CD8-positive, alpha-beta T cell (primary cell): ENCODE measurements at places on chromosomes 7 and 10.
A peak's percentile ranks its signal among the peaks of the same experiment; 100 is the strongest.

DNA sequence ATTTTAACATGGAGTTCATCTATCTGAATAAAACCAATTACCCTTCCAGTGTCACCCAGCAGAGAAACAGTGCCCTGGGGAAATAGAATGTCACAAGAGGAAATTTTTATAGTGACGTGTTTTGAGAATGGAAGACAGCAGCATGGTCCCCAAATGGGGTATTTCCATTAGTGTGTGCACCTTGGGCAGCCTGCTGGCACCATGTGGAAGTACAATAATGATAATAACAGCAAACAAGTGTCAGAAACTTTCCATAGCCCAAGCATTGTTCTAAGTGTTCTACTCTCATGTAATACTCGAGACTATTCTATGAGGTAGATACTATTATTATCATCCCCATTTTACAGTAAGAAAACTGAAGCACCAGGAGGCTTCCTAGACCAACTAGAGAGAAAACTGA is 2.2 kb upstream of the PDE1C start:
- no peak for DNase-seq

- no peak for DNase-seq
Measured at GRCh38 chr7:82018226-82018625, 248.4 kb upstream of the HGF start.

DNA sequence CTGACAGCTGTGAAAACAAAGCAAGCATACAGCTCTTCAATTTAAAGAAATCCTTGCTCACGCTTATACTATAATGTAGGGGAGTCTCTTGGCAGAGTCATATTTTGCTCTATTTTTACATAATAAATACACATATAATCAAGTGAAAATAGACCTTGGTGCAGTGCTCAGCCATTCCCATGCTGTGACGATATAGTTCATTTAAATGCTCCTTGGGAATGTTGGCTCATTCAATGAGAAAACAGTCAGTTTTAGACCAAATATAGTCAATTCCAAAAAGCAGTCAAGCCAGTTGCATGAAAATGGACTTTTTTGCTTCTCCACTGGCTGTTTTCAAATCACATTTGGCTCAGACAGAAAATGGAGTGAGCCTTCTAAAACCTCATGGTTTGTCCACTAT is 587.4 kb downstream of the SUGCT start:
- no peak for DNase-seq

DNA sequence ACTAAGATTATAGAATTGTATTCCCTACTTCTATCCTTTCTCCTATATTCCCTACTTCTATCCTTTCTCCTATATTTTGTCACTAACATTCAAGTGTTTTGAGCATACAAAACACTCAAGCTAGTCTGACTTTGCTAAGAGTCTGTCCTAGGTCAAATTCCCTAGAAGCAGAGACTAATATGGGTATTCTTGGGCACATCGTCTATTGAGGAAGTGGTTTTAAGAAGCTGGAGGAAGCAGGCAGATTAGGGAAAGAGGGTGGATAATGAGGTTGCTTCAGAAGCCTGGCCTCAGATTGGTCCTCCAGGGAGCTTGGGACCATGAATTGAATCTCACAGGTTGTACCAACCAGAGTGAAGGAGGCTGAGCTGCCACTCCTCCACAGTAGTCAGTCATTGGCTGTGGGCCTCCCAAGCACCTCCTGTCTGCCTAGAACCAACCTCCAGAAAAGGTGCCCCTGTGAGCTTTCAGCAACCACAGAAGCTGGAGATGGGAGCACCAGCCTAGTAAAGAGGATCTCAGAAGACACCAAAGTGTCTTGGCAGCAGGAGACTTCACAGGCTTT is 295.9 kb upstream of the PHF14 start:
- no peak for DNase-seq

- no peak for DNase-seq
Measured at GRCh38 chr10:28837613-28838390, 160.5 kb downstream of the BAMBI start.

- no peak for DNase-seq
Measured at GRCh38 chr10:95877881-95878280, 29.9 kb upstream of the CC2D2B start.

GRCh38 chr10:3625959-3626751 is 158.9 kb downstream of the KLF6 start:
- DNase-seq = no peak

DNA sequence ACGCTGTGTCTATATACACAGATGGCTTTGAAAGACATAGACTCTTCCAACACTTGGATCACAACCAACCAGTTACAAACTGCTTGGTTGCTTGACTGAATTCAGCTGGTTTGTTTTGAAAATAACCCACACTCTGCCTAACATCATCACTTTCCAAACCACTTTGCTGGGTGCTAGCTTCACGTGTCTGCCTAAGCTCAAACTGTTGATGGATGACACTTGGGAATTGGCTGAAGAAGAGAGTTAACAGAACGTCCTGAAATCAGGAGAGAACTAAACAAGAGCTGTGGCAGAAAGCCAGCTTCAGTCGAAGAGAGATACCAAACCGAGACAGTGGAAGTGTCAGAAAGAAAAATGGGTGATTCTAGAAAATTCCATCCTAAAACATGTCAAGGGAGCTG is 420.8 kb upstream of the AUTS2 start:
- no peak for DNase-seq

DNA sequence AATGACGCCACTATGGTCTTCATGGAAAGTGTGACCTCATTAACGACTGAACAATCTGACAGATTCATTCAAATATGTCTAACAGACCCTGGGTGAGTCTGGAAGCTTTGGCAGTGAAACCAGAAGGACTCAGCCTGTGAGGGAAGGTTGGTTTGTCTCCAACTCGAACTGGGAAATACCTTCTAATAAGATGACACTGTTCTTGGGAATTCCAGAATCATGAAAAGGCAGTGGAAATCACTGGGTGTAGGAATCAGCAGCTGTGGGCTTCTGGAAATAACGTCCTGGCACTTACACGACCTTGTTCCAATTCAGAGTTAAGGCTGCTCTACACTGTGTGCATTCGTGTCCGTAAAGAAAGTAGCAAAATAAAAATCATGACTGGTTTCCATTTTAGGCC is 75.1 kb downstream of the DGKI start:
- no peak for DNase-seq

GRCh38 chr7:68250143-68250542 is 1253.5 kb downstream of the TYW1 start:
- DNase-seq = no peak

DNA sequence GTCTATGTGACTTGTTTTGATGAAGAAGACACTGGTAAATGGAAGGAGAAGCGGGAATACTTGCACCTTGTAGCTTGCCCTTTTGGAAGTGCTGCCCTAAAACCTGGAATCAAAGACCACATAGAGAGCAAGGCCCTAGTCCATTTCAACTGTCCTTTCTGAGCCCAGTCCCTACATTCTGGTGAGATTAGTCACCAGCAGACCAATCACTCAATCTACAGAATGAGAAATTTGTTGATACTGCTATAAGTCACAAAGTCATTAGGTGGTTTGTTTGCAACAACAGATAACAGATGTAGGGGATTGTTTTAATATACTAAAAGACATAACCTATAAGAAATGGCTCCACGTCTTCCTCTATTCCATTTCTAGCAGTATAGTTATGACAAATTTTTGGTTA is 33.6 kb downstream of the WASL start:
- DNase-seq = no peak

DNA sequence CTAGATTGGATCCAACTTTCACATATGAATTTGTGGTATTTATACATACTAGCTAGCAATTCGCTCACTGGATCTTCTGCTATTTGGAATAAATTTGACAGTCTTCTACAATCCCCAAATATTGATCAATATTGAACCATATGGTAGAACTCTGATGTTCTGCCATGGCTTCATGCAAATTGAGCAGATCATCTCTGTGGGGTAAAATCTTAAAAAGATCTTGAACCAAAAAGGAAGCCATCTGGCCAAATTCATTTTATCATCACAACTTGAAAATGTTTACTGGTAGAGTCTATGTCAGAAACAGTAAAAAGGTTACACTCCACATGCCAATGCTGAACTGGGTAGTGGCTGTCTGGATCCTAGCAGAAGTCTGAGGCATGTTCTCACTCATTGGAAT is 80.0 kb downstream of the LHFPL3 start:
- no peak for DNase-seq

DNA sequence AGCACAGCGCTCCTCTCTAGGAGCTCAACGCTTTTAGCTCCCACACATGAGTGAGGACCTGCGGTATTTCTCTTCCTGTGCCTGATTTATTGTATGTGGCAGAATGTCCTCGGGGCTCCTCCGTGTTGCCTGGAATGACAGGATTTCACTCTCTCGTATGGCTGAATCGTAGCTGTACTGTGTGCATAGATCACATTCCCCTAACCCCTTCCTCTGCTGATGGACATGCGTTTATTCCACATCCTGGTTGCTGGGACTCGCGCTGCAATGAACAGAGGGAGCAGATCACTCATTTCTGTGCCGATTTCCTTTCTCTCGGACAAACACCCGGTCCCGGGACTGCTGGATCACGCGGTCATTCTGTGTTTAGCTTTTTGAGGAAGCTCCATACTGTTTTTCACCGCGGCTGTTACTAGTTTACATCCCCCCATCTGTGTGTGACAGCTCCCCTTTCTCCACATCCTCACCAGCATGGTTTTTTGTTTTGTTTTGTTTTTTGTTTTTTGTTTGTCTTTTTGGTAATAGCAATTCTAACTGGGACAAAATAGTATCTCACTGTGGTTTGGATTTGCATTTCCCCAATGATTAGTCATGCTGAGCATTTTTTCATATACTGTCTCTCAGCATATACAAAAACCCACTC is 76.3 kb downstream of the FOXL3 start:
- DNase-seq = no peak

- DNase-seq = no peak
Measured at GRCh38 chr10:131165092-131165491, 146.4 kb downstream of the TCERG1L start.

DNA sequence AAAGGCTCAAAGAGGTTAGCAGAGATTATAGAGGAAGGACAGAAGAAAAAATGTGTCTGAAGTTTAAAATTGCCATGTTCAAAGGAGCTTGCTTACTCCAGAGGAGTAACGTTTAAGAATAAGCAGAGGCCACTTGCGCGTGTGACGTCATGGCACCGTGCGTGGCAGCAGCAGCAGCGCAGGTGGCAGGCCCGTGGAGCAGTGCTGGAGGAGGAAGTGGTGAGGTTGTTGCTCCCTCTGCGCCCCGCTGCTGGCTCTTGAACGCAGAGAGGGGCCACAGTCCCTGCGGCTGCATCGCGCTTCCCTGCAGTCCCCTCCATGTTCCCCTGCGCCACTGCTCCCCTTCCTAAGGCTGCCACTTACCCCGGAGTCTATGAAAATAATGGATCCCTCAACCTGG is 37.5 kb downstream of the GDI2 start:
- DNase-seq = peak; percentile 65

- DNase-seq = no peak
Measured at GRCh38 chr7:39069896-39070881, 92.5 kb downstream of the POU6F2 start.

- peak; percentile 54 for DNase-seq
Measured at GRCh38 chr7:158957921-158958491, 101.6 kb downstream of the DYNC2I1 start.

GRCh38 chr7:35905555-35905954 is 104.7 kb downstream of the SEPTIN7 start:
- DNase-seq = no peak

DNA sequence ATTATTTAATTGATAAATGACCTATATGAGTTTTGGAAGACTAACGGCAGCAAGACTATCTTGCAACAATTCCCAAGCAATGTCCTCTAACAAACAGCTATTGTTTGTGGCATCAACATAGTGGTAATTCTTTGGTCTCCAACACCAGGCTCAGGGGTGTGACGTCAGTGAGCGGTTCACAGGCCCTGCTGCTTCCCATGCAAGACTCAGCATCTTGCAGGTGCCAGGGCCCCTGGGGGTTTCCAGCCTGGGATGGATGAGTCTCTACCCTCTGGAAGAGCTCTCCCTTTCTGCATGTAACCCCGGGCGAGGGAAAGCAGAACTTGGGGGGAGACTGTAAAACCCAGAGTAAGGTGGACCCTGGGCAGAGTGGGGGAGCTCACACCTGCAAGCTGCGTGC is 164.7 kb downstream of the ACTR3B start:
- DNase-seq = no peak

- DNase-seq = no peak
Measured at GRCh38 chr7:74013539-74014272, 14.3 kb upstream of the ELN start.

GRCh38 chr10:44281089-44281613 is 103.7 kb downstream of the CXCL12 start:
- DNase-seq = no peak

DNA sequence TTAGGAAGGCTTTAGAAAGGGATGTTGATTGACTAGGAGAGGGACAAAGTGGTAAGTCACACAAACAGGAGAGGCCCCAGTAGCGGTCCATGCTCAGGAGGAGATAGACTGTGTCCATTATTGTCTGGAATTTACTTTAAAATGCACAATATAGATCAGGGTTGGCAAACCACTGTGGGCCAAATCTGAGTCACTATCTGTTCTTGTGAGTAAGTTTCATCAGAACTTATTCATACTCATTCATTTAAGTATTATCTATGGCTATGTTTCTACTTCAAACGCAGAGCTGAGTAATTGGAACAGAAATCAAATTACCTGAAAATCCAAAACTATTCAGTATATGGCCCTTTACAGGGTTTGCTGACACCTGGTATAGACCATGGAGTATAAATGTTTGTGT is 166.5 kb downstream of the COL28A1 start:
- DNase-seq = no peak

- DNase-seq = no peak
Measured at GRCh38 chr7:744854-745430, 17.9 kb upstream of the PRKAR1B start.

DNA sequence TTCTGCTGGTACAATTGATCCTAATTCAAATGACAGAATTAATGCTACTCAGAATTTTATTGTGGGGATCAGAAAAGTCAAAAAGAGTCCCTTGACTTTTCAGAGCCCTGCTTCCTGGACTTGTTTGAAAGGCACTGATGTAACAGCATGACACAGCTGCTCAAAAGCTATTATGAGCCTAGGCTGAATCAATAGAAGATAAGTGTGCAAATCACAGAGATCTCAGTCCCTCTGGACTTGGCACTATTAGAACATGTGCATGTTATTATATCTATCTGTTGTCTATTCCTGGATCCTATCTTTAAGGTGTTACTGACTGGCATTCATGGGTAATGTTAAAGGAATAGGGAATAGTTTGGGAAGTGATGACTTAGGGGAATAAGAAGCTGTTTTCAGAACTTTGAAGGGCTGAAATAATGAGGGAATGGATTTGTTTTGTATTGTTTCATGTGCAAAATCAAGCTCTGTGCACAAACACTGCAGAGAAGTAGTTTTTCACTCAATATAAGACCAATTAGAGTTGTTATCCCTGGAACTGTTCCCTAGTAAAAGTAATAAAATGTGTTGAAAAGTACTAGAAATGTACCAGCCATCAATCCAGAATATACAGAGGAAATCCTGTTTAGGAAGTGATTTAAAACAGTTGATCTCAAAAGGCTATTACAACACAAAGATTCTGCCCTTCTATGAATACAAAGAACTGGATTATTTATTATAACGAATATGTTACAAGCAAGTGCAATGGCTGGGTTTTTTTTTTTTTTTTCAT is 814.9 kb upstream of the C7orf33 start:
- no peak for DNase-seq
